GM19239 (cell line): ENCODE measurements at places on chromosomes 11 and 22.

DNA sequence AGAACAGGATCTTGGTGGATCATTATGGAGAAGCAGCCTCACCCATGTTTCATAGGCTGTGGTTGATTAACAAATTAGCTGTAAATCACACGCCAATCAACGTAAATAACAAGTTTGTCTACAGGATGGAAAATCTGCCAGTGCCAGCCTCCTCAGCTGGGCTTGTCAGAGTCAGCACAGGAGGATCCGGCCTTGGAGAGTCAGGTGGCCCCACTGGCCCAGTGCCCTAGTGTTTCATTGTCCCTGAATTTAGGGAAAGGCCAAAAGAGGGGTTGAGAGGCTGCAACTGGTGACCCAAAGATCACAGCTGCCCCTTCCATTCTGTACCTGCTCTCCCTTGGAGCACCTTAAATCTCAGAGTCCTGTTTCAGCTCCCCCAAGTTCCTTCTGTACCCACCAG is 42.4 kb downstream of the TRIM29 start:
- DNase-seq = no peak

DNA sequence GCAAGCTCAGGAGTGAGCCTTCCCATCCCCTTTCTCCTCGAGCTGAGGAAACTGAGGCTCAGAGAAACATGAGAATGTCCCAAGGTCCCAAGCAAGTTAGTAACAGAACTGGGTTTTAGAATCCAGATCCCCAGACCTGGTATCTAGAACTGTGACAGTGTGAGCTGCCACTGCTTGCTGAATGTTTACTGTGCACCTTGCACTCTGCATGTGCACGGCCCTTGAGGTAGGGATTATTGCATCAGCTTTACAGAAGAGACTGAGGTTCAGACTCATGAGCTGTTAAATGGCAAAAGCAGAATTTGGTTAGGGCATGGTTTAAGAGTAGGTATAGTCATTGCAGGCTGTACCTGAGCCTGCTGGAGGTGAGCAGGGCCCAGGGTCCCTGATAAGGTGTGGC is 3.8 kb upstream of the MPPED1 start:
- no peak for DNase-seq

DNA sequence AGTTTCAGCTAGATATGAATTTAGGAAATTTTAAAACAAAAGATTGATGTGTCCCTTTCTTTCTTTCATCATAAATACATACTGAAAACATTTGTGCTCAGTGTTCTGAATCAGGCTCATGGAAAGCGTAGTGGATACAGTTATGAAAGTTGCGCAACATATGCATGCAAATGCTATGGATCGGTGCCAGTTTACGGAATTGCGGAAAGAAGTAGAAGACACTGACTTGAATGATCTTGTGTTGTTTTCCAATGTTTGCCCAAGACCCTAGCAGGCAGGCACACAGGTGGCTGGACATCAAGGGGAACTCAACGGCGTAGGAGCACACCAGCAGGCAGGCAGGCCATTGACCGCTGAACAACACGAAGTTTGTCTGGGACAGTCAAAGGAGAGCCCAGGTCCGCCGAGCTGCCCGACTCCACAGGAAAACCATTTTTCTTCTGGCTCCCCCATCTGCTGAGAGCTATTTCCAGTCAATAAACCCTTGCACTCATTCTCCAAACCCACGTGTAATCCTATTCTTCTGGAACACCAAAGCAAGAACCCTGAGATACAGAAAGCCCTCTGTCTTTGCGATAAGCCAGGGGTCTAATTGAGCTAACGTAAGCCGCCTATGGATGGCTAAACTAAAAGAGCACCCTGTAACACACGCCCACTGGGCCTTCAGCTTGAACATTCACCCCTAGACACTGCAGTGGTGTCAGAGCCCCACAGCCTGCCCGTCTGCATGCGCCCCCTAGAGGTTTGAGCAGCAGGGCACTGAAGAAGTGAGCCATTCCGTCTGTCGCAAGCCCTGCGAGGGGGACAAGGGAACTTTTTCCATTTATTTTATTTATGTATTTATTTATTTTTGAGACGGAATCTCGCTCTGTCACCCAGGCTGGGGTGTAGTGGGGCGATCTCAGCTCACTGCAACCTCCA is 7.4 kb upstream of the BIRC3 start:
- DNase-seq = no peak

DNA sequence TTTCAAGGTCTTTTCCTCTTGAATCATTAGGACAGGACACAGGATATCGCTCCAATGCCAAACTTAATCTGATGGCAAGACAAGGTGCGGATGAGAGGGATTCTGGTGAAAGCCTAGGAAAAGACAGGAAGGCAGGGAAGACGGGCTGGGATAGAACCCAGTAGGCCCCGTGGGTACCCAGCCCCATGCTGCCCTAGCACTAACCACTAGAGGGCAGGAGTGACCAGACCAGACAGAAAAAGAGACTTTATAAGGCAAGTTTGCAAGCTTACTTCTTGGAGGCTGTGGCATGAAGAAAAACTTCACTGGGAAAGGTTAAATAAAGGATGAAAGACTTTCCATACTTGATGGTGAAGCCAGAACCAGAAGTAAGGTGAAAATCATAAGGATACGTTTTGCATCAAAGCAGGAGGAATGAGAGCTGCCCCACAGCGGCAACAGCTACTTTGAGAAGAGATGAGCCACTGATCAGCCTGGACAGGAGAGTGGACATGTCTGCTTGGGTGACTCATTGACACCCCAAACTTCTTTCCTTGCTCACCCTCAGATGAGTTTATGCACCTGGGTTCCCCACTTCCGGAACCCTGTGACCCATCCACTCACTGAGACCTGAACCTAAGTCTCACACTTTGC is 39.8 kb downstream of the SYN3 start:
- peak; percentile 36 for DNase-seq

DNA sequence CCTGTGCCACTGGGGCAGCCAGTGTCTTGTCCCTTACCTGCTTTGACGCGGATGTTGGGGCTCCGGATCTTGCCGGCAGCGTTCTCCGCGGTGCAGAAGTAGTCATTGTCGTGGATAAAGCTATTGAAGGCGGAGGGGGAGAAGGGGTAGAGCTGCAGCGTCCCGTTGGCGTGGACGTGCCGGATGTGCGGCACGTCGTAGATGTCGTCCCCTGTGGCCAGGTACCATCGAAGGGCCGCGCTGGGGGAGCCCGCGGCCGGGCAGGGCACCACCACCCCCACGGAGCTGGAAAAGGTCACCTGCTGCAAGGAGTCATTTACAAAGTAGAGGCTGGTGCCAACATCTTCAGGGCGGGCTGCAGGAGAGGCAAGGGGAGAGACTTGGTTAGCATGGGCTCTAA is 16.6 kb downstream of the DSCAML1 start:
- DNase-seq = no peak

- DNase-seq = no peak
Observed at GRCh38 chr22:33829546-33830280, 90.6 kb downstream of the LARGE1 start.

DNA sequence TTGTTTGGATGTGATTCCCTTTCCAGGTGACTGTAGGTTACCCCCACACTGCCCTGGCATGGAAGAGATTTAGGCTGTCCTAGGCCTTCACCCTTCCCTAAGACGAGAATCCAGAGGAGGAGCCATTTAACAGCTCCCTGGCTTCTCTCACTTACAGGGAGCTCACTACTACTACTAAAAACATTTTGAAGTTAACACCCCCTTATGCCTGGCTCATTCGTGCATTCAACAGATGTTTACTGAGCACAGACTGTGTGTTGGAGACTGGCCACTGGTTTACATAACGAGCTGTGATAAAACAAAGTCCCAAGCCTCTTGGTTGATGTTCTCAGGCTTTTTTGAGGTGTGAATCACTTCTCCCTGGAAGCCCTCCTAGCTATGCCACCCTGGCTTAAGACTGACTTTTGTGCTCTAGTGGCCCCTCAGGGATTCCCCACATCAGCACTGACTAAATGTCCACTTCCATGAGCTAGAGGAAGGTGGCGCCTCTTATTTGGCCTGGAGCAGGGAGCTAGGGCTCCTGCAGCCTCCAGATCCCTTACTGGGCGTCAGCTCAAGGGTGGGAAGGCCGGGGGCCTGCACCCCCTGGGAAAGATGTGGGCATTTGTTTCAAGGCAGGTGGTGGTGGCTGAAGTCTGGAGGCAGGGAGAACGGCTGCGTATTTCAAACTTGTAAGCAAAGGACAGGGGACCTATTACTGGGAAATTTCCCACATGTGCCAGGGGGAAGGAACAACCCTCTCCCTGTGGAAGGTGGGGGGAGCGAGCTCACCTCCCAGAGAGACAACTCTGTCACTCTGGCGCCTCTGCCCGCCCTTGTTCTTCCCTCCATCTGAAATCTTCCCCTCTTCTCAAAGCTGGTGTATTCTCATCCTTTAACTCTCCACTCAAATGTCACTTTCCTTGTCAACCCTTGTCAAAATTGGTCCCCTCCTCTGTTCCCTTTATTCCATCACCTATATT is 19.4 kb upstream of the MALAT1 start:
- no peak for DNase-seq

DNA sequence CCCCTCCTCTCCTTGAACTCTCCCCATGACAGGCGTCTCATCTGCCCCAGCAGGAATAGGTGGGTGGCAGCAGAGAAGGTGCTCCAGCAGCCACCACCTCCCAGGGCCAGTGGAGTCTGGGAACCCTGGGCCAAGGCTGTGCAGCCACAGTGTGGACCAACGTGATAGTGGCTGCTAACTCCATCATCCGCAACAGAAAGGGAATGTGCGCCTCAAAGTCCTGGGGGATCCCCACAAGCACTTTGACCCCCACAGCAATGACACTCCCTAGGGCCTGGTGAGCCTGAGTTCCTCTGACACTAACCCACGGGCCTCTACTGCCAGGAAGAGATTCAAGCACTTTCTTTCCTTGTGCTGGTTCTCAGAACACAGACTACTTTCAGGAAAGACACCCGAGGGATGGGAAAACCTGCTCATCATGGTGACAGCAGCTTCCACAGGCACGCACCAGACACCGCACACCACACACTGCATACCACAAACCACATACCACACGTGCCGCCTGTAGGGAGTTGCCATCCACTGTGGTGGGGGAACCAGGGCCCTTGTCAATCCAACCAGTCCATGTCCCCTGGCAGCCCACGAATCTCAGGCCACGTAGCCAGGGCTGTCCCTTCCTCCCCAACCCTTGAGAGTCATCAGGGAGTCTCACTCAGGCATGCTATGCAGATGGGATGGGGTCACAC is 3.4 kb upstream of the SLC25A1 start:
- no peak for DNase-seq

DNA sequence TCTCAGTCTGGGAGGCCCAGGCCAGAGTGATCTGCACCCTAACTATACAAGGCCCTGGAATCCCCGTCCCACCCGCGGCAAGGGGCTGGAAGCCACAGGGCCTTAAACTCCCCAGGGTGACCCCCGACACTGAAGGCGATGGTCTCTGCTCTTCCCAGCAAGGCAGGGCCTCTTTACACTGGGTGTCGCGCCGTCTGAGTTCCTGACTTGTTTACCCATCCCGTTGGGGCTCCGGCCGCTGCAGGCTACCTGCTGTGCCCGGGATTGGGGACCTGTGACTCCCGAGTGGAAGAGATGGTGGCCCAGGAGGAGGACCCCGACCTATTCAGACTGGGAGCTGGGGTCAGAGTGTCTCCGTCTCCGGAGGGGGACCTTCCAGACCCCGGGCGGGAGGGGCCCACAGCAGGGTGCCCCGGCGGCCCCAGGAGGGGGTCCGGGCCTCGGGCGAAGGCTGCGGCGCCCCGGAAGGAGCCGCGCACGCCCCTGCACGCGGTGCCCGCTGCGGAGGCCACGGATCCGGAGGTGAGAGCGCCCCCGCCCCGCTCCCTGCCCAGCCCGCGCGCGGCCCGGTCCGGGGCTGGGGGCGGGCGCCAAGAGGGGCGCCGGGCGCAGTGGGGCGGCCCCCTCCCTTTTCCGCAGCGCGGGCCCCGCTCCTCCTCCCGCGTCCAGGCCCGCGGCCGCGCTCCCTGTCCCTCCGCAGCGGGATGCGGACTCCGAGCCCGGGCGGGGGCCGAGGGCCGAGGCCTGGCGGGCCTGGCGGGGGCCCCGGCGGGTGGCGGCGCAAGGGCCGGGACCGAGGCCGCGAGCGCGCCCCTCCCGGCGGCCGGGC is 560 bp upstream of the MPPED1 start:
- no peak for DNase-seq

- DNase-seq = peak; percentile 63
Observed at GRCh38 chr11:66857234-66857926, 516 bp downstream of the LRFN4 start.

GRCh38 chr11:134882141-134882540 is 470.1 kb upstream of the B3GAT1 start:
- DNase-seq = no peak

DNA sequence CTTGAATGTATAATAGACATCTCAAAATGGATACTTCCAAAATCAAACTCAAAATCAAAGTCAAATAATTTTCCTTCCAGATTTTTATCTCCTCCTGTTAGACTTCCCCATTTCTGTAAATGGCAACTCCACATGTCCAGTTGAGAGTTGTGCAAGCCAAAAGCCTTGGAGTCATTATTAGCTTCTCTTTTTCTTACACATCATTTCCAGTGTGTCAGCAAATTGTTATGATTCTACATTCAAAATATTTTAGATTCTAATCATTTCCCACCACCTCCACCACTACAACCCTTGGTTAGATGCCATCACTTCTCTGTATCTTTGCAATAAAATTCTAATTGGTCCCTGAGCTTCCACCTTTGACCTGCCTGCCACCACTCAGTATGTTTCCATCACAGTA is 155.7 kb downstream of the CNTN5 start:
- DNase-seq = no peak

GRCh38 chr11:13329670-13330356 is 52.2 kb downstream of the BMAL1 start:
- DNase-seq = no peak

DNA sequence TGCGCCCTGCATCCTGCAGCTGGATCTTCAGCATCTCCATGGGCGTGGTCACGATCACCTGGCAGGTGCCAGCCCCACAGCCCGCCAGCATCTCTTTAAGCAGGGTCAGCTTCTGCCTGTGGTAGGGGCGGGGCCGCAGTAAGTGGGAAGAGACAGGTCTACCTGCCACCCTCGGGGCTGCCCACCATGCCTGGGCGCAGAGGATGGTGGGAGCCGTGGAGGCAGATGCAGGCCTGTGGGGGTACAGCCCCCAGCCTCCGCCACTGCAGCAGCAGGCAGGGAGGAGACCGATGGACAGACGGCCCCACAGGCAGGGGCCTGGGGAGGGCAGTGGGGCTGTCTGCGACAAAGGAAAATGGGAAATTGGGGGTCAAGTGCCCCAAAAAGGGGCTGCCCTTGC is 3.0 kb upstream of the CEND1 start:
- DNase-seq = no peak

- DNase-seq = no peak
Observed at GRCh38 chr11:103480421-103480820, 371.2 kb downstream of the DYNC2H1 start.
